ENCODE measurements at places on chromosomes 5 and 9.

- DNase-seq = no peak
Measured at GRCh38 chr5:8710426-8710930, 835.4 kb downstream of the SEMA5A start.

DNA sequence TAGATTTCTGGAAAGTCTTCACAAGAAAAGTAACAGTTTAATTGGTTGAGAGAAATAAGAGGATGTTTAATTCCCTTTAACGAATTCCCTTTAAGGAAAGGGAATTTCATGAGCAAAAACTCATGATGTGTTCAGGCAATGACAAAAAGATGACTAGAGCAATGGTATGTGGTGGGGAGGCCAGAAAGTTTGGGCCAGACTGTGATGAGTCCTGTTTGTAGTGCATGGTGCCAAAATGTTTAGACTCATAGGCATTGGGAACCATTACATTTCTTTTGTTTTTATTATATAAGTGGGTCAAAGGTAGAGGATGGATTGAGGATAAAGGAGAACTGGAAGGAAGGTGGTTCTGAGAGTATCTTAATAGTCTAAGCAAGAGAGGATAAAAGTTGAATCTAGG, 10.9 kb downstream of the CNTRL start:
- DNase-seq = no peak

DNA sequence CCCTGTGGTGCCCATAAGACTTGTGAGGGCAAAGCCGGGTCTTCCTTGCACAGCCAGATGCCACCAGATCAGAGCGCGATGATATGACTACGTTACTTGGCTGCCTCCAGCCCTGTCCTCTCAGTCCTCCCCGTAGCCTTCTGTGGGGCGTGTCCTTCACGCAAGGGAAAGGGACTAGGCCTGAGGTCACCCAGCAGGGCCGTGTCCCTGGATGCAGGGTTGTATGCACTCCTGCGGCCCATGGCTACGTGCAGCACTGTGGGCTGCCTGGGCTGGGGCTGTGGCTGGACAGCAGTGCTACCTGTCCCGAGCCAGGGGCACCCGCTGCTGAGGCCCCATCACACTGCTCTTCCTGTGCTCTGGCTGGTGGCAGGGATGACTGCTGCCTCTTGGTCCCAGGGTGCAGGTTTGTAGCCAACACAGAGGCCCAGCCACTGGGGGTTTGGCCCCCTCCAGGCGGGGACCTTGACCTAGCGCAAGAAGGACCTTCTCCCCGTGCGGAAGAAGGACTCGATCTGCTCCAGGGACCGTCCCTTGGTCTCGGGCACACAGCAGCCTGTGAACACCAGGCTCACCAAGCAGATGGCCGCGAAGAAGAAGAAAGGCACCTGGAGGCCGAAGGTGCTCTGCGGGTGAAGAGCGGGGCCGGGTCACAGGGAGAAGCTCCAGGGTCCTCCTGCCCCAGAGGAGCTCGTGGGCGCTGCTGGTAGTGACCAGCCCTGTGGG, 7.2 kb downstream of the SLC2A6 start:
- no peak for DNase-seq

DNA sequence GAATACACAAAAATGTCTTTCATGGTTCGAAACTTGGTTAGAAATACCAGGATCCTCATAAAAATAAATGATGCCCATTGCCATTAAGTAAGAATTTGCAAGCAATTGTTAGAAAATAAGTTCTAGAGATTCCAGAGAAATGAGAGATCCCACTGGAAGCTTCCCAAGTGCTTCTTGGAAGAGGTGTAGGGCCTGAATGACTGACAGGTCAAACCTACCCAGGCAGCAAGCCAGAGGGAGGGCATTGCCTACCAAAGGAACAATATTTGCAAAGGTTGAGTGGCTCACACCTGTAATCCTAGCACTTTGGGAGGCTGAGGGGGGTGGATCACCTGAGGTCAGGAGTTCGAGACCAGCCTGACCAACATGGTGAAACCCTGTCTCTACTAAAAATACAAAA, 777.0 kb upstream of the WWC1 start:
- no peak for DNase-seq

DNA sequence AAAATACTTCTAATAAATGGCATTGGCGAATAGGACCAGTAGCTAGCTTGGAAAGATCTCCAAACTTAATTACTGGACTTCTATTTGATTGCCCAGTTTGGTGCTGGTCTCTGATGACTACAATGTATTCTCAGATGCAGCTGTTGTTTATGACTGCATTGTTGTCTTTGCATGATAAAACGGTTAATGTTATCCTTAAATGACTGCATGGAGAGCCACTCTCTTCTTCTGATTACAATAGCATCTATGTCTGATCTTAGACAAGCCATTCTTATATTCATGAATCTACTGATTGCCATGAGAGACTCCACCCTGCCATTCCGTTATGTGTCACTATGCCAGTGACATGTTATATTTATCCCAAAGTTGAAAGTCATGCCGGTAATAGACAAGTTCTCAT, 42.9 kb upstream of the ERBIN start:
- no peak for DNase-seq

DNA sequence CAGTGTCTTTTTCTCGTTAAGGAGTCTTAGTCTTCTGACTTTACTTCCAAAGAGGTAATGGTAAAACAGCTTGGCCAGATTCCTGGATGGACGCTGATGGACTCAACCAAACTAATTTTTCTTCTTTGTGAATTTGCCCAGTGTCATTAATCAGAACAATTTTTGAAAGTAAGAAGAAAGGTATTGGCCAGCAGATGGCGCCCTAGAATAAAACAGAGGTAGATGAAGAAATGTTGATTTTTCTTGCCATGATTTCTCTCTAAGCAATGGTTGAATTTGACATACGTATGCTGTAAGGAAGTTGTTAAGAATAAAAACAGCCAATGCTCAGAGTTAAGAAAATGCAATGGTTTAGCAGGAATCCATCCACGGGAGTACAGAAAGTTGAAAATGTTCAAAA, 500.0 kb downstream of the DIRAS2 start:
- peak; percentile 23 for DNase-seq

GRCh38 chr9:123353984-123354591, 1.9 kb upstream of the CRB2 start:
- peak; percentile 44 for DNase-seq

DNA sequence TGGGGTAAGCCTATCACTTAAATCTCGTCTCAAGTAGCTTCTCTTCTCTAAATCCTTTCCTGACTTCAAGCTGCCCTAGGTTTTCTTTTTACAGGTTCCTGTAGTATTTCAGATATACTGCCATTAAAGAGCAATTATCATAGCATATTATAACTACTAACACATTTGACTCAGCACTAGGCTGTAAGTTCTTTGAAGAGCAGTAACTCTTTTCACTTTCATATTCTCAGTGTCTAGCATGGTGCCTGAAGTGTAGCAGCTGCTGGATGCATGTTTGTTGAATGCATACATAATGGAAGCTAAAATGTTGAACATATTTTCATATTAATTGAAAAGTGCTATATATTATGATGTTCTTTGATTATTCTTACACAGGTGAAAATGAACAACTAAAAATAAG, 22.5 kb downstream of the CCDC152 start:
- no peak for DNase-seq

GRCh38 chr9:120331913-120332312, 248.1 kb downstream of the CDK5RAP2 start:
- no peak for DNase-seq

DNA sequence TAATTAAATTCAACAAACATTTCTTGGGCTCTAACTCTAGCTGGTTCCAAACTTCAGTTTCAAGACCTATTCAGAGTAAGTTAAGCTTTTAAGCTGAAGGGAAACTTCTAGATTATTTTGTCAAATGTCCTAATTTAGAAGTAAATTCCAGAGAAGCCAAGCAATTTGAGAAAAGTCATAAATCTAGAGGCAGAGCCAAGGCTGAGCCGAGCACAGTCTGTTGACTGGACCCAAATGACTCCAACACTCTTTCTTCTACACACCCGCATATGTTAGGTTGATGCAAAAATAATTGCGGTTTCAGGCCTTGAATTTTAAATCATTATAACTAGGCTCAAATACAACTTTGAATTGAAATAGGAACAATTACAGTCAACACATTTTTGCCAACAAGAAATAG, 319.7 kb downstream of the NFIB start:
- no peak for DNase-seq

DNA sequence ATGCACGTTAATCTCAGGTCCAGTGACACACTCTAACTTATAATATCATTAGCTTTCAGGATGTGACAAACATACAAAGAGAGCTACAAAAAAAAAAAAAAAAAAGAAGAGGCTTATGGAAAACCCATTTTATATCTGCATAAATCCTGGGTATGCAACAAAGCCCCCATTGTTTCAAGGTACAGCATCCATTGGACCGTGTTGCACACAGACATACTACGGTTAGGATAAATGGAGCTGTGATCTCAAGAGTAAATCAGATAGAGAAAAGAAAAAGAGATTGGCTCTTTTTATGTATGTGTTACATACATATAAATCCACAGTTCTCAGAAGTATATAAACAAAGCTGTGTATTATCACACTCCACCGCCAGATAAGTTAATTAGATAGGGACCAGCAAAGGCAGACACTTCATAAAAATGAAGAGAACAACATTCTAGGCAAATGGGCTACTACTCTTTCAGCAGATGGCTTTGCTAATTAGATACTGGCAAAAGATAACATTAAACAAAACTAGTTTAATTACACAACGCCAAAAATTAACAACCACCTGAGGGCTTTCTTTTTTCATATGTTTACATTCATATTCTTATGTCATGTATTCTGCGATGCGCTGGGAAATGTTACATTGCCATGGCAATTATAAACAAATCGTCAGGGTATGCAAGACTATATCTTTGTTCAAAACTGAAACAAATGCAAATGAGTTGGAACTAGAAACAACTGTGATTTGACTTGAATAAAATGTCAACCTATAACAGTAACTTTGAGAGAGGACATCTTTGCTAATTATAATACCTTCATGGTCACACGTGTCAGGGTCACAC, 304.2 kb downstream of the SEMA5A start:
- no peak for DNase-seq

DNA sequence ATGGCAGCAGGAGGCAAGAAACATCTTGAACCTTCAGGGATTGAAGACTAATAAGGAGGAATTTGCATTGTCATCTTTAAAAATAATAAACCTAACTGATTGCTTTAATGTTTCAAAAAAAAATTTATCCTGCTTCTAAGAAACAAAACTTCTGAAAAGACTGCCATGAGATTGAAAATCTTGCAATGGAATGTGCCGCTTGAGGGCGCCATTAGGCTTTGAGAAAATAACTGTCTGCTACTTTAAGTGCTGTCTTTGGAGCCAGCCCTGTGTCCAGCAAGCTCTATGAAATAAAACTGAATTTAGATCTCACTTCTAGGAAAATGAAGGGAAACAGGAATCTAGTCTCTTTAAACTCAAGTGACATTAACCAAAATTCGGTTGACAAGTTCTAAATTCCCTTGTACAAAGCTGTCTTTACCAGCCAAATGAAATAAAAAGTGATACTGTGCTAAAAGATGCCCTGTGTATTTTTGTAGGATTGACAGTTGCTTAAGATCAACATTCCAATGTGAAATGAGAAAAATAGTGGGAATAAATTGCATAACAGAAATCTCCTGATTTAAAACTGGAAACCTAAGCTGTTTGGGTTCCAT, 79.4 kb downstream of the ESM1 start:
- peak; percentile 61 for DNase-seq

DNA sequence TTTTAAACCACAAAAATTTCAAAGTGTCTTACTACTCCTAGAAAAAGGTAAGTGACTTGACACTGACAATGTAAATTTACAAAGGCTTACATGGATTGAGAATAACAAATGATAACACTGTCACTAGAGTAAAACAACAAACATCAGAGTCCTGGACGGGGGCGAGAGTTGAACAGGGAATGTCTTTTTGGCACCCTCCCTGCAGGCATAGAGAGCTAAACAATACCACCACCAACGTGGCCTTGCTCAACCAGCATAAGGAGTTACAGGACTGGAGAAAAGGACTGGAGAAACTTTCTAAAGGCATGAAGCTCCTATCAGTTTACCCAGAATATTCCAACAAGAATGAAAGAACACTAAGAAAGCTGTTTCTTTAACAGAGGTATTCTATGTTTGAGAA, 55.3 kb downstream of the PTBP3 start:
- DNase-seq = no peak

DNA sequence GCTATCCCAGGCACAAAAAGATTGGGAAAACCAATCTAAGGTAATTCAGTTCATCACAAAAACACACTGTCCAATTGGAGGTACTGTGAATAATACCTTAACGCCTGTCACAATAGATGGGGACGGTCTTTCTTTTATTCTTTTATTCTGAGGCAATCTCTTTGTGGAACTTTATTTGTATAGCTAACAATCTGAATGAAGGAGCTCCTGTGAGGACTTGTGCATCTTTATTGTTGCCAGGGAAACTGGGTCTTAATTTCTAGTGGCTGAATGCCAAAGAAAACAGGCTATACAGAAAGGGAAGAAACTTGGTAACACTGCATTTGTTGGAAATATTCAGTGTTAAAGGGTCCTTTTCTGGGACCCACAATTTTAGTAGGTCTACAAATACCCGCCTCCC, 546.9 kb upstream of the C9orf72 start:
- DNase-seq = no peak

DNA sequence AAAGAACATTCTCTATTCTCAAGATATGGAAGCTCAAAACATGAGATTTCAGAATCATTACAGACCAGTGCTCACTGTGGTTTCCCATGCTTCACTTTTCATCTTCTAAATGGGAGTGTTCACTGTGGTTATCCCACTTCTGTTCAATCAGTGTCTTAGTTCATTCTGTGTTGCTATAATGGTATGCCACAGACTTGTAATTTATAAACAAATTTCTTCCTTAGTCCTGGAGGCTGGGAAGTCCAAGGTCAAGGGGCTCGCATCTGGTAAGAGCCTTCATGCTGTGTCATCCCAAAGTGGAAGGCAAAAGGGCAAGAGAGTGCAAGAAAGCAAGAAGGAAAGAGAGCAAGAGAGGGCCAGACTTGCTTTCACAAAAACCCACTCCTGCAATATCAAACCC, 146.3 kb downstream of the TTC39B start:
- no peak for DNase-seq

DNA sequence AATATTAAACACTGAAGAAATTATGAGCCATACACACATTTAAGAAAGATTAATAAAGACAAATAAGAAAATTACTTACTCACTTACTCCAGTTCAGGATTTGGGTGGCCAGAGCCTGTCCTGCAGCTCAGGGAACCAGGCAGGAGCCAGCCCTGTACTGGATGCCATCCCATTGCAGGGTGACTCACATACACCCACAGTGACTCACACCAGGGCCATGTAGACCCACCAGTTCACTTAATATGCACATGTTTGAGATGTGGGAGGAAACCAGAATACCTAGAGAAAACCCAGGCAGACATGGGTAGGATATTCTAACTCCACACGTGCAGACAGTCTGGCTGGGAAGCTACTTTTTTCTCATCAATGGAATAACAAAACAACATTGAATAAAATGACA, 49.6 kb upstream of the ADRB2 start:
- peak; percentile 9 for DNase-seq

DNA sequence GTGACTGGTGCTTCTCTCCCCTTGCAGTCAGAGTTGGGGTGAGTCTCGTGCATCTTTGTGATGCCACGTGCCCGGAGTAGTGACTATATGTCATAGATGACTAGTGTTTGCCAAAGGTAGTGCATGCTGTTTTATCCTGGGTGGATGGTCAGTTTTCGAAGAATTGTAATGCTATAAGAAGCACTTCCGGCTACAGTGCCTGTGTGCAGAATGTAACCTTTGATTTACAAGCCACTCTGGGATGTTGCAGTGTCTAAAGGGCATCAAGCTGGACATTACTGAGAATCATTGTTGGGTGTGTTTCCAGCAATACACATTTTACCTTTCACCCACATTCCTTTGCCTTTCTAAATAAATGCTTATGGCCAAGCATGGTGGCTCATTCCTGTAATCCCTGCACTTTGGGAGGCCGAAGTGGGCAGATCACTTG, 16.7 kb downstream of the MVB12B start:
- no peak for DNase-seq
